Kasumi-1 (cell line): ENCODE measurements at places on chromosomes 3 and 15.

DNA sequence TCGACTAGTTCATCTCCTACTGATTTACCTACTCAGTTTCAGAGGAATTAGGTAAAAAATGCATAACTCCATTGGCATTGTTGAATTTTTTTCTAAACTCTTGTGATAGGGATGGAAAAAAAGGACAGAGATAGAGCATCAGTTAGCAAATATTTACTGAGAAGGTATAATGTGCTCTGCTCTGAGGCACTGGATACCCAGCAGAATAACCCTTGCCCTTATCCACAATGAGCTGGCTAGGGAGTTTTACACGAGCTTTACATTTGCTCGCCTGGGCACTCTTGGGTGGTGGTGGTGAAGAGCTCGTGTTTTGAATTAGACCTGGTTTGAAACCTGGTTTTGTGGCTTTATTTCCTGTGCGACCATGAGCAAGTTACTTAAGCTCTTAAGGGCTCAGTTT lies 149.6 kb downstream of the RORA start:
- no peak for DNase-seq

DNA sequence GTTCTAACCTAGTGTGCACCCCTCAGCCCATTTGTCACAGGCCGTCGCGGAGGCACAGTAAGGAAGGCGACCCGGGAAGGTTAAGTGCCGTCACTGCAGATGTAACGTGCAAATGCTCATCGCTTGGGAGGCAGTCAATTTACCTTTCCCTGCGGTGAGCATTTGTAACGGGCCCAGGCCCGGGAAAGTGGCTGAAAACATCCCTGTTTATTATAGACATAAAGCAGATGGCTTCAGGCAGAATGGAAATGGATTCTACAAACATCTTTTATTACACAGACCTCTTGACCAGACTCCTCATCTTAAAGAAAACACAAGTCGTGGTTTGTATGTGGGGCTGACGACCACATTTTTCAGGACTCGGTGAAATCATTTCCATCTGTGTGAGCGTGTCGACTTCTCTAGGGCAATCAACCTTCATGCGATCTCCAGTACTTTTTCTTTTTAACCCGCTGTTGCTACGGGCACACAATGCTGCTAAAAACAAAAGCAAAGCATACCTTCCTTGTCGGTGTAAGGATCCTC lies 43.6 kb downstream of the NMNAT3 start:
- DNase-seq = no peak

GRCh38 chr3:94875149-94875548 lies 812.3 kb downstream of the NSUN3 start:
- DNase-seq = no peak

- DNase-seq = no peak
Measured at GRCh38 chr3:12925648-12926047, 84.3 kb upstream of the RPL32 start.

- no peak for DNase-seq
Measured at GRCh38 chr3:105967117-105967516, 98.3 kb upstream of the CBLB start.

DNA sequence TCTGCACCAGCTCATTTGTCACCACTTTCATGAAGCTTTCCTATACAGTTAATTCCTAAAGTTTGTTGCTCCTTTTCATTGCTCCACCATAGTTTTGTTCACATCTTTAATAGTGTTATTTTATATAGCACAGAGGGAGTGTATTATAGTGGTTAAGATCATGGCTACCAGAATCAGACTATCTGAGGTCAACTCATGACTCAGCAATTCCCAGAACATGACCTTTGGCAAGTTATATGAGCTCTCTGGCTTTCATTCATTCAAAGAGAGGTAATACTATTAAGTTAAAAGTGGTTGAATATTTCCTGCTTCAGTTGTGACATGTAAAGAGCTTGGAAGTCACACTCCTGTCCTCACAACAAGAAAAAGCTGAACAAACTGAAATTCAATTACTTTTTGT lies 1073.5 kb downstream of the NAALADL2 start:
- no peak for DNase-seq

DNA sequence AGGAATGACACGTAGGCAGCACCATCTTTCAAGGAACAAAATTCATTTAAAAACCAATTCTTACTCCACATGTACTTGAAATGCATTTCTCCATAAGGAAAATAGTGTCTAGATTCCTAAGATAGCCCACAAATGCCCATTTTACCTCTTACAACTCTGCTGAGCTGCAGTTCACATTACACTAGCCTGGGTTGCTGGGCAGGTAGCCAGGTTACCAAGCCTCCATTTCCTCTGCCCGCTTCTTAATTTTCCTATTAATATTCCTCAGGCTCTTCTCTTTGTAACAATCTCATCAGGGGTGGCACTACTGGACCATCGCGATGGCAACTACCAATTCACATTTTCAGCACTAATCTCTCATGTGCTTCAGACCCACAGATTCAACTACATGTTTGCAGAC lies 10.8 kb downstream of the ATP13A3 start:
- no peak for DNase-seq

GRCh38 chr3:17865631-17866030 lies 123.2 kb upstream of the TBC1D5 start:
- DNase-seq = no peak

DNA sequence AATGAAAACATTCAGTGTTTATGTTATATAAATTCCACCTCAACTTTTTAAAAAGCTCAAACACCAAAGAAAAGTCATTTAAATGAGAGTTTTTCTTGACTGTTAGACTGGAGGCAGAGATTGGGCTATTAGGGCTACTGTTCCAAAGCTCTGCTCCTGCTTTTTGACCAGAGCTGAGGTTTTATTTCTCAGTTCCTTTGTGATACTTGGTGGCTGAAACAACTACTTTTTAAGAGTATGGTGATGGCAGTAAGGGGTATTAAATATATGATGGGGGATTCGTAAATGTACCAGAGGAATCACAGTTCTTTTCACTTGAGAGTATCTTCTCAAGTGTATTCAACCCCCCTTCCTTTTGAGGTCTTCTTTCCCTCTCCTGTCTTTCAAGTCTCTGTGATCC lies 186.1 kb upstream of the CGNL1 start:
- no peak for DNase-seq

GRCh38 chr15:42604894-42605744 lies 29.7 kb downstream of the STARD9 start:
- DNase-seq = peak; percentile 44

- peak; percentile 68 for DNase-seq
Measured at GRCh38 chr15:101446518-101447167, 42.9 kb downstream of the PCSK6 start.

DNA sequence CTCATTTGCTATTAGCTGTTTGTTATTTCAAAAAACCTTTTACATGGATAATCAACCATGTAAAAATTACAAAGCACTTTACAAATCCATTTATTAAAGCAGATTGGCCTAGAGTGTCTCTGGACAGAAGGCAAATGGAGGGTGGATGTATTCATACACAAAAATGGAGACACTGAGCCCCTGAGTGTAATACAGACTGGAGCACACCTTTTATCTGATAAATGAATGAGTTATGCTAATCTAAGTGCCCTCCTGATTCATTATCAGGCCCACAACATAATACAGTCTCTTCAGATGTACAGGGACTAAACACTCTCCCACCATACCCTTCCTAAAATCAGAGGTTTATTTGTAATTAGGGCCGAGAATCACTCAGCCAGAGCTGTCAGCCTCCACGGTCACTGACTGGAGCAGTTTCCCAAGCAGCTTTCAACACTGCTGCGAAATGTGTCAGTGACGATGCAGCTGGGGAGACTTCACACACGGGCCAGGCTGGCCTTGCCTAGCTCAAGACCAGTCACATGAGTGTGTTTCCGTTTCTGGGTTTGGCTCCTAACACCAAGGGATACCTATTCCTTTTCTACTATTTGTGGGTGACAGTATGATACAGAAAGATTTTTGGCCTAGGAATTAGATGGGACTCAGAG lies 271.8 kb downstream of the ZIC1 start:
- no peak for DNase-seq

GRCh38 chr3:169992781-169993180 lies 26.2 kb downstream of the SEC62 start:
- no peak for DNase-seq

DNA sequence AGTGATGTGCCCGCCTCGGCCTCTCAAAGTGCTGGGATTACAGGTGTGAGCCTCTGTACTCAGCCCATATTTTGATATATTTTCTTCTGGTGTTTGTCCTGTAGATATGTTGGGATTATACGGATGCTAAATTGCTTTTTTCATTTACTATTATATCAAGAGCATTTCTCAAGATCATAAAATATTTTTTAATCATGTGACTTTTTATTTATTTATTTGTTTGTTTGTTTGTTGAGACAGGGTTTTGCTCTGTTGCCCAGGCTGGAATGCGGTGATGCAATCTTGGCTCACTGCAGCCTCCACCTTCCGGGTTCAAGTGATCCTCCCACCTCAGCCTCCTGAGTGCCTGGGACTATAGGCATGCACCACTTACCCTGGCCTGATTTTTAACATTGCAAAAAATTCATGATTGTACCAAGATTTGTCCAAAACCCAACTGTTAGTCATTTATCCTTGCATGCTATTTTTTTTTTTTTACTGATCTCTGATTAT lies 2.7 kb upstream of the PXK start:
- DNase-seq = no peak

- DNase-seq = peak; percentile 65
Measured at GRCh38 chr15:100918690-100919480, at the start of gene LRRK1. Gene LRRK1, plus strand, starts transcription at chr15:100919357. Its CDS starts 5,276 bp downstream, at chr15:100924633.

- no peak for DNase-seq
Measured at GRCh38 chr3:5133239-5134018, 11.3 kb downstream of the ARL8B start.

GRCh38 chr3:11455956-11456355 lies 183.8 kb downstream of the ATG7 start:
- peak; percentile 36 for DNase-seq

DNA sequence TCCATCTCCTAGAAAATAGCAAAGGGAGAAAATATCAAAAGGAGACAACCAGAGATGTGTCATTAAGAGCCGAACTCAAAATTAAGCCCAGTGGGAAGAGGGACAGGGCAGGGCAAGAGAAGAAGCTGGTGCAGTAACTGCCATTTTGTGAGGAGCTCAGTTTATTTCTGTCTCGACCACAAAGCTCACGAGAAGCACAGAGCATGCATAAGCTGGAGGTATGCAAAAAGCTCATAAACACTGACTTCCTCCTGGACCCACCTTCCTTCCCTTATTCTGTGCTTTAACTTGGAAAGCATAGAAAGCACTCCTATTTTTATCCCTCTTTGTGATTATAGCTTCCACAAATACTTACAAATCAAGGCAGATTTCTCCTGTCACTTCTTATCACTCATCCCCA lies 81.3 kb downstream of the DGKG start:
- peak; percentile 22 for DNase-seq

DNA sequence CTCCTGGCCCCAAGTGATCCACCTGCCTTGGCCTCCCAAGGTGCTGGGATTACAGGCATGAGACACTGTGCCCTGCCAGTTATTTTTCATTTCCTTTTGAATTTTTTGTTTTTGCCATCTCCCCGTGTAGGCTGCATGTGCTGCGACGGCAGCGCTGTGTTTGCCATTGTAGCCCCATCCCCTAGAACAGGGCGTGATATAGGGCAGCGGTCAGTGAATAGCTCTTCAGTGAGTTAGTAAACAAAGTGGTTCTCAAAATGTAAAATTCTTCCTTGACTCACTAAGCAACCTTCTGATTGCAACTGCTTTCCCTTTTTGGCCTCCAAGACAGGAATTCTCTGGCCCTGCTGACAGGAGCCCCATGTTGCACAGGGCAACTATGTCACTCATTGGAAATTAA lies 138.1 kb upstream of the CTDSPL start:
- DNase-seq = no peak

DNA sequence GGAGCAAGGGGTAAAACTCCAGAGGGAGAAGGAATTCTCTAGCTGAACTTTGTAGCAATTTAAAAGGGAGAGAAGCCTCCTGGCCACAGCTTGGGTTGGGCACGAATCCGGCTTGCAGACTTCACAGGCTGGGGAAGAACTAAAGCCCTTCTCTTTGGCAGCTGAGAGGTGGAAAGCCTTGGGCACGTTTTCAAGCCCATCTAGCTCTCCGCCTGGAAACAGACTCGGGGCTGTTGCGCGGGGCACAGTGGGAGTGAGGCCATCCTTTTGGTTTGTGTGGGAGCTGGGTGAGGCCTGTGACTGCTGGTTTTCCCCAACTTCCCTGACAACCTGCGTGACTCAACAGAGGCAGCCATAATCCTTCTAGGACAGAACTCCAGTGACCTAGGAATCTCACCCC lies 295.7 kb upstream of the ROBO1 start:
- DNase-seq = no peak

DNA sequence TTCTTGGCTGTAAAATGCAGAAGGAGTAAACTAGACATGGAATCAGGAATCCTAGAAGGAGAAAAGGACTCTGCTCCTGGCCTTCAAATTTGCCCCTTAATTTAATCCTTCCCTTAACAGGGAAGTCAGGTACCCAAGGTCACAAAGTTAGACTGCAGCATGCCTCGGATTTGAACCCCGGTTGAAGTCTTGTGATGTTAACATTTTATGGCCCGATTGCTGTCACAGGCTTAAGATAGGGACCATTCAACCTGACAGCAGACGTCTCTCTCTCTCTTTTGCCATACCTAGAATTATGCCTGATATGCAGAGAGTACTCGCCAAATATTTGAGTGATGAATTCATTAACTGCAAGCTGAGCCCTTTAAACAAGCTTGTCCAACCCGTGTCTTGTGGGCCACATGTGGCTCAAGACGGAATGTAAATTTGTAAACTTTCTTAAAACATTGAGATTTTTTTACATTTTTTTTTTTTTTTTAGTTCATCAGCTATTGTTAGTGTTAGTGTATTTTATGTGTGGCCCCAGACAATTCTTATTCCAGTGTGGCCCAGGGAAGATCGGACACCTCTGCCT lies 217.2 kb downstream of the THSD4 start:
- DNase-seq = no peak

DNA sequence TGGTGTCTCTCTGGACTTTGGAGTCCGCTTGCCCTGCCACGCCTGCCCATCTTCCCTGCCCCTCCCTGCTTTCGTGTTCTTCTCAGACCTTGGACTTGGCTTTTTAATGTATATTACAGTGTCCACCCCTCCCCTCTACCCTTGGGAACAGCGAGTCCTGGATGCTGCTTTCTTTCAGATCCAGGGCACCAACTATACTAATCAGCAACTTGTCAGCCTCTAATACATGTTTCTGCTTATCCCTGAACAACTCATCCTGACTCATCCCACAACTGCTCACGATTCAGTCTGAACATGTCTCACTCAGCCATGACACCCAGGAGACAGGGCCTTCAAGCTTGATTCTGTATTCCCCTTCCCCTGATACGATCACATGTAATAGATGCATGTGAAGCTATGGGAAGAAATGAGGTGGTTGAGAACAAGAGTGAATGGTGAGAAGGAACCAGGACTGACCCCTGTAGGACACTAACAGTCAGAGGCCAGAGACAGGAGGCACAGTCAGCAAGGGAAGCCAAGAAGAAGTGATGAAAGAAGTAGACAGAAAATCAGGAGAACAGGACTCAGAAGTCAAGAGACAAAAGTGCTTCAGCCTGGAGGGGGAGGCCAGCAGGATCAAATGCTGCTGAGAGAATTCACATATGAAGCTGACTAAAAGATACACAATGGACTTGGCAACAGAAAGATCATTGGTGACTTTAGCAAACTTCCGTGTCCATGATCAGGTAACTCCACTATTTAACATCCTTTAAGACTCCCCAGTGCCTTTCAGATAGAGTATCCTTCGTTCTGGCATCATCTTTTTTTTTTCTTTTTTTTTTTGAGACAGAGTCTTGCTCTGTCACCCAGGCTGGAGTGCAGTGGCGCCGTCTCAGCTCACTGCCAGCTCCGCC lies 35.4 kb downstream of the BCL2L10 start:
- DNase-seq = no peak

- no peak for DNase-seq
Measured at GRCh38 chr3:167814441-167814951, 79.0 kb downstream of the SERPINI1 start.

- DNase-seq = no peak
Measured at GRCh38 chr3:131922356-131922755, 112.5 kb downstream of the CPNE4 start.

- DNase-seq = no peak
Measured at GRCh38 chr15:42665827-42666226, 71.1 kb downstream of the CDAN1 start.
